ENCODE measurements at places on chromosomes 4 and X.

DNA sequence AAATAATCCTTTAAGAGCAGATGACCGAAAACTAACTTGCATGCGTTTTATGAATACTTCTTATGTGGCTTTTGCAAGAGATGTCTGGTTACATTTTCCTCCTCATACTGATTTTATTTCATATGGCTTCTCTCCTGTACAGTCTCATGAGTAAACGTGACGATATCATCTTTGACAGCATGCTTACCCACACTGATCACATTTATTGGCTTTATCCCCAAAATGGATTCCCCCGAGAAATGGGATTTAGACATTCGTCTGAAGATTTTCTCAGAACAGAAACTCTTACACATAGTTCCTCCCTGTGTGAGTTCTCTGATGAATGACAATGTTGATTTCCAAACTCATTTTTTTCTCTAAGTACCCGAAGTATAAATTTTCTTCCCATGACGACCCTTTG, 939.7 kb upstream of the LCORL start:
- DNase-seq = no peak

GRCh38 chr4:5448221-5448620, 260.1 kb downstream of the EVC2 start:
- no peak for DNase-seq

GRCh38 chr4:177380730-177381287, 61.4 kb downstream of the AGA start:
- no peak for DNase-seq

DNA sequence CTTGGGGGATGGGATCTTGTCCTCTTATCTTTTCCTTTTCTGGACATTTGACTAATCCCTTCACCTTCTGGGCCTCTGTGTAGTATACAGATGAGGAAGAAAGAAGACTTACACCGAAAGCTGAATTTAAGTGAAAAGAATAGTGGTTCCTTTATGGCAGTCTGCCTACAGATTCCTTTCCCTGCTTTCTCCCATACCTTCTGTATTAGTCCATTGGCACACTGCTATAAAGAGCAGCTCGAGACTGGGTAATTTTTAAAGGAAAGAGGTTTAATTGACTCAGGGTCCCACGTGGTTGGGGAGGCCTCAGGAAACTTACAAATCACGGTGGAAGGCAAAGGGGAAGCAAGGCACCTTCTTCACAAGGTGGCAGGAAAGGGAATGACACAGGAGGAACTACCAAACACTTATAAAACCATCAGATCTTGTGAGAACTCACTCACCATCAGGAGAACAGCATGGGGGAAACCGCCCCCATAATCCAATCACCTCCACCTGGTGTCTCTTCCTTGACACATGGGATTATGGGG, 34.0 kb upstream of the CD38 start:
- DNase-seq = no peak

DNA sequence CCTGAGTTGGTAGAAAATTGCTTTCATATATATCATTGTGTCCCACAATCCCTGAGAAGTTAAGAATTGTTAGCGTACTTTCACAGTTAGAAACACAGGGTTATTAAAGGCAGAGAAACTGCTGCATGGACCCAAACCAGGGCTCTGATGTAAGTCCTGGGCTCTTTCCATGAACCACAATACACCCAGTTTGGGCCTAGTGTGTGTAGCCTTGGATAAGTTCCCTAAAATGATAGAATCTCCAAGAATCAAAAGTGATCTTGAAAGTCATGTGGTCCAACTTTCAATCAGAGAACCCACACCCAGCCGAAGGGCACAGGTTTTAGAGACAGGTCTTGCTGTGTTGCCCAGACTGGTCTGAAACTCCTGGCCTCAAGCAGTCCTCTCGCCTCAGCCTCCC, 257.8 kb upstream of the KLF3 start:
- no peak for DNase-seq

- no peak for DNase-seq
Observed at GRCh38 chr4:121877041-121877773, 6.9 kb upstream of the BBS7 start.

DNA sequence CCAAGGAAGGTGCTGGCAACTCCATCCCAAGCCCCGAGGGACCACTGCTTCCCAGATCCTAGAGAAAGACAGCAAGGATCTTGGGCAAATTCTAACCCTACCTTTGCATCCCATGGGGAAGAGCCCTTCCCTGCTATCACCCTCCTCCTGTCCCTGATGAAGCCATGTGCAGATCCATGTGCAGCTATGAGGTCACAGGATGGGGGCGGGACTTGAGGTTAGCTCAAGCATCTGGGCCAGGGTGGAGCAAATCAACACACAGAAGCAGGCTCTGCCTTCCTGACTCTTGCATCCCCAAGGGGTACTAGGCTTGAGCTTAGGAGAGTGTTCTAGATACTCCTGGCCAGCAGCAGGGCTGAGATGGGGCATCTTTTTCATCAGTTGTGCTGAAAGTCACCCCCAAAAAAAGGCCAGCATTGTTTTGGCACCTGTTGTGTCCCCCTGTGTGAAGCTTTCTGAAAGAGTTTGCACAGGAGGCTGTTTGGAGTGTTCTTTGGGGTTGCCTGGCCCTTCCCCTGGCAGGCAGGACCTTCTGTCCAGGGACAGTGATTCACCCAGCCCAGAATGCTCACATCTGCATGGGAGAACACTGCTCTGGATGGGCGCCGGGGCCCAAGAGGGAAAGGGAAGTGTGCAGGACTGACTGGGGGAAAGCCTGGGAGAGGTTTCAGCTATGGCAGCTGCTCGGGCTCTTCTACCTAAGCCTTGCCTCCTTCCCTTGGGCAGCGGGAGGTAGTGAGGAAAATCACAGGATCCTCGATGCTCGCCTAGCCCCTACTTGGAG, 50.8 kb downstream of the PRPS1 start:
- no peak for DNase-seq
